ENCODE measurements at places on chromosomes 11 and 22.

- DNase-seq: no peak
Observed at GRCh38 chr22:46929710-46930204, 167.3 kb downstream of the TBC1D22A start.

GRCh38 chr22:27094633-27095308 is 437.4 kb downstream of the MIAT start:
- DNase-seq: no peak

- DNase-seq: no peak
Observed at GRCh38 chr11:88188251-88188931, 13.1 kb upstream of the RAB38 start.

- DNase-seq: no peak
Observed at GRCh38 chr11:134441281-134441680, 29.2 kb upstream of the B3GAT1 start.

DNA sequence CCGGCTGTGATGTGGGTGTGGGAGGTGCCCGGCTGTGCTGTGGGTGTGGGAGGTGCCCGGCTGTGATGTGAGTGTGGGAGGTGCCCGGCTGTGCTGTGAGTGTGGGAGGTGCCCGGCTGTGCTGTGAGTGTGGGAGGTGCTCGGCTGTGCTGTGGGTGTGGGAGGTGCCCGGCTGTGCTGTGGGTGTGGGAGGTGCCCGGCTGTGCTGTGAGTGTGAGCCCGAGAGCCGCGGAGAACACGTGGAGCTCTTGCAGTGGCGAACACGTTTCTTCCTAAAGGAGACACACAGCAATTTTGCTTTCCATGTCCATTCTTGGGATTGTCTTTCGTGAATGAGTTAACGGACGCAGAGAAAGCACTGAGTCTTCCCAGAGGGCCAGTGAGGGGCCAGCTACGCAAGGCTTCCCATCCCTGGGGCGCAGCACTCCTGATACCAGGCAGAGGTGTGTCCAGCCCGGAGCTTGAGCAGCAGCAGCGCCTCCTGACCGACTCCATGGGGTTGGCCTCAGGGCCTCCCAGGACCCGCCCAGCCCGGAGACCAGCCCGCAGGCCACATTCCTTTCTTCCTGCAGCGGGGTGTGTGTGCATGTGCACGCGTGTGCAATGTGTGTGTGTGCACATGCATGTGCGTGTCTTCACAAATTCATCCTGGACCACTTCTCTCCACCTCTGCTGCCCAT is 245.0 kb upstream of the B3GAT1 start:
- no peak for DNase-seq

DNA sequence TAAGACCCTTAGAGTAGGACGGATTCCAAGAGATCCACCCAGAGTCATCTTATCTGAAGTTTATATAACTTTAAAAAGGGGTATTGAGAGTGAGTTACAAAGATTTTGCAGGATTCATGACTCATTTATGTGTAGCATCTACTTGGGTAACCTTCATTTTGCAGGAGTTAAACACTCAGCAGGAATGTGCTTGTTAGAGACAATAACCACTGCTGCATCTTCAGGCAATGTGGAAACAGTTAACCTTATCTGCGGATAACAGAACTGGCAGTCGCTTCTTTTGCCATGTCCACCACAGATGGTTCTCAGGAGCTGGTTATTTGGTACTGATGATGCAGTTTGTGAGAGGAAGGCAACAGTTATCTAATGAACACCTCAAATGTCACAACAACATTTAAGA is 417.9 kb upstream of the DDI1 start:
- no peak for DNase-seq

- DNase-seq: no peak
Observed at GRCh38 chr22:42184852-42185251, 54.2 kb upstream of the CYP2D6 start.

DNA sequence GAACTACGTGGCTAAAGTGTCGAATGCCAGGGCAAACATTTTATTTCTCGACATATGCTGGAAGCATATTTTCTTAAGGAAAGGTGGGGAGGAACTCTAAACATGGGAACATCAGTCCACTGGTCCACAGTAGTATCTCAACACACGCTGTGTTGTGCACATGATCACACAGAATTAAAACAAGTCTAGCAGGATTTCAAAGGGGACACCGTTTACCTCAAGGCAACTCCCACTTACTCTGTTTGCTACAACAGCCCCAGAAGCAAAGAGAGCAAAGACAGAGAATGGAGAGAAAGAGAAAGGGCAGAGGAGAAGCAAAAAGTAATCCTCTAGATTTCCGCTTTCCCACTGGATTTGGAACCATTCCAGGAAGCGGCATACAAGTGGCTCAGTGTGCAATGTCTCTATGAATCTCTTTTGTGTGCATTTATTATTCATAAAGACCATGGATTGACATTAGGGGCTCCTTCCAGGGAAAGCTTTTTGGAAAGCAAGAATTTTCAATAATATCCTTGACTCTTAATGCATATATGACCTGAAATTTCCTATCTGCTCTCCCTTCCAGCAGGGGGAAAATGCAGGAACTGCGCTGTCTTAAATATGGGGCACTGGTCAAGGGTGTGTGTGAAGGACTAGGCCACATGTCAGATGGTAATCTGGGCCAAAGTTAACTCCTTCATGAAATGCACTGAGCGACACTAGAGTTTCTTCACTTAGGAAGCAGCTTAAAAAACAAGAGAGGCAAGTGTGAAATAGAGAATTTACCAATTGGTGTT is 34.8 kb upstream of the CCDC34 start:
- no peak for DNase-seq

GRCh38 chr11:74543991-74544390 is 48.4 kb upstream of the POLD3 start:
- DNase-seq: no peak

- no peak for DNase-seq
Observed at GRCh38 chr22:26586556-26587325, 3.2 kb downstream of the TPST2 start.

DNA sequence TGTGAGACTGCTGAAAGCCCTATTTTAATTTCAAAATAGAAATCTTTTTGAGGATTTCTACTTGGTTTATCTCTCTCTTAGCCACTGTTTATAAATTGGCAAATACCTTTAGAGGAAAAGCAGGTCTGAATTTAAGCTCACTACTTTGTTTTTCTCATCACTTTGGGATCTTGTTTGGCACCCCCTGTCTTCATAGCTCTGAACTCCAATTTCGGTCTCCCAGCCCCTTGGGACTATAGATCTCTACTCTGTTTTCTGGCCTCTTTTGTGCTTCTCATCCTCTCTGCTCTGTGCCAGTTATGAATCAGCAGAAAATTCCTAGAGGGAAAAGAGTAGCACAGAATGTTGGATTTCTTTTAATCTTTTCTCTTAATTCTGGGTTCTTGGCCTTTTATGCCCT is 118.3 kb downstream of the CYP2R1 start:
- peak; percentile 9 for DNase-seq

DNA sequence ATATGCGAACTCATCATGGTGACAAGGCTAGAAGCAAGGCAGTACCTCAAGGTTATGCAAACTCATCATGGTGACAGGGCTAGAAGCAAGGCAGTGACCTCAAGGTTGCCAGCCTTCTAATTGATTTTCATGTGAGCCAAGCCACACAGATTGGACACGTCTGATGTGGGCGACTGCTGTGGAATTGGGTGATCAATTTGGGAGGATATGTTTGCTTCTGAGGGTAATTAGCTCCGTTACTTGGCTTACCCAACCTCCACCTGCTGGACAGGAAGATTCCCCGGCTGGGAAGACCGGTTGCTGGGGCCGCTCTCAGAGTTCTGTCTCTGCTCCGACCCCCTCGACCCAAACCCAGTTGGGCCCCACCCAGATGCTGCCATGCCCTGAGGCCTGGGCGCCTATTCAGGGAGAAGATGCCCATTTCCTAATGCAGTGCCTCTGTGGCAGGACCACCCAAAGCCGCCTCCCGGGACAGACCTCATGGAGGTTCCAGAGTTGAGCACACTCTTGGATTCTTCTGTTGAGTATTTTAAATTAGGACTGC is 69.9 kb upstream of the SHANK2 start:
- no peak for DNase-seq

DNA sequence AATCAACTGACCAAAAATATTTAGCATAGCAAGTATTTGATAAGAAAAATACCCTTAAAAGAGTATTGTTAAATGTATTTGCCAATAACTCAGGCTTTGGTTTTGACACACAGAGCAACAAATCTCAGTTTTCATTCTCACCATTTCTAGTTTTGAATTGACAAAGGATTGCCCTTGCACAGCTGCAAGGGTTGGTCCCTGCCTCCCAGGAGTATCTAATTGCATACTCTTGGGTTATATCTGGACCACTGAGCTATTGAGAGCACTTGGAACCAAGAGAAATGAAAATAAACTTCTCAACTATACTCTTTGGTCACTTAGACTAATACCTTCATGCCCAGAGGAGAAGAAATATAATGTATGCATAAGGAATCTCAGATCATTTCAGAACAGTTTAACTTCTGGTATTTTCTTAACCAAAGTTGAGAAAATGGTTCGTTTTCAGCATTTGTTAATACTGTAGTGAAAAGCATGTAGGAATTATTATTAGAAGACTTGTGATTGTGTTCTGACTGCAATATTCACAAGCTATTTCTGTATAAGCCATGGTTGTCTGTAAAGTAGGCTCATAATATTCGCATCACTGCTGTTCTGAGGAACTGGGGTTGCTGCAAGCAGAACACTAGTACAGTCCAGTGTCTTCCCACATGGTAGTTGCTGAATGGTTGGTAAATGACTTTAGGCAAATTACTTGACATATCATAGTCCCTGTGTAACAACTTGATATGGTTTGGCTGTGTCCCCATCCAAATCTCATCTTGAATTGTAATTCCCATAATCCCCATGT is 7.9 kb downstream of the C2CD3 start:
- DNase-seq: no peak

DNA sequence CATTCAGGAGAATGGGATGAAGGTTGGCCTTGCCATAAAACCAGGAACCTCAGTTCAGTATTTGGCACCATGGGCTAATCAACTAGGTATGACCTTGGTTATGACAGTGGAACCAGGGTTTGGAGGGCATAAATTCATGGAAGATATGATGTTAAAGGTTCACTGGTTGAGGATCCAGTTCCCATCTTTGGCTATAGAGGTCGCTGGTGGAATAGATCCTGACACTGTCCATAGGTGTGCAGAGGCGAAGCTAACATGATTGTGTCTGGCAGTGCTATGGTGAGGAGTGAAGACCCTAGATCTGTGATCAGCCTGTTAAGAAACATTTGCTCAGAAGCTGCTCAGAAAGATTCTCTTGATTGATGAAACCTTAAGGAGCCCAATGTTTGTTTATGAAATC is 5.7 kb downstream of the NF2 start:
- DNase-seq: no peak

DNA sequence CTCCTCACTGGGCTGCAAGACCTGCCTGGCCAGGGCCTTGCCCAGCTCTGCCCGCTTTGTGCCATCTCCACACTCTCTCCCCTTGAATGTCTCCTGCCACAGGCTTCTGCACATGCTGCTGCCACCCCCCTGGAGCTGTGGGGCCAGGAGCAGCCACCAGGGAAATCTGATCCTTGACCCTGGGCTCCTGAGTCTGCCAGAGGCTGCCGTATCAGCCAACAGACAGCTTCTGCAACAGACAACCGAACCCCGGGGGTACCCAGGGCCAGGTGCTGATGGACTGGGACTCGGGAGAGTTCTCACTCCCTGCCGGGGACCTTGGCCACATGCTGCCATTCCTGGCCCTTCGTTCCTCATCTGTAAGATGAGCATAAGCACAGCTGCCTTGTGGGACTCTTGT is 3.3 kb upstream of the PPARA start:
- DNase-seq: no peak

DNA sequence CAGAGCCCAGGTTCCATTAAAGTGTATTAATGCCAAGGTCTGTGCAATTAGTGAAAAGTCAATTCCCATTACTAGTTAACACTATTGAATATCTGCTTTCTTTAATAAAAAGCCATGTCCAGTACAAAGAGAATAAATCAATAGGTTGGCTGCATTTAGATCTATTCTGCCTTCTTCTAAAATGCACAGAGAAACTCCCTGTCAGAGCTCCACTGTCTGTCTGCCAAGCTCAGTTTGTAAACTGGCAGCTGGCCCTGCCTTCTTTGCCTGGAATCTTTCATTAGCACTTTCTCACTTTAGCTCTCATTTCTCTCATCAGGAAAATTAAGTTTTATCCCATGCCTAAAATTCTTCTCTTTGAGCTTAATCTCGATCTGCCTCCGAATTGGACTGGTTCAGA is 35.6 kb downstream of the ARL14EP start:
- DNase-seq: no peak

GRCh38 chr22:35611200-35611890 is 5.8 kb downstream of the MB start:
- DNase-seq: no peak

DNA sequence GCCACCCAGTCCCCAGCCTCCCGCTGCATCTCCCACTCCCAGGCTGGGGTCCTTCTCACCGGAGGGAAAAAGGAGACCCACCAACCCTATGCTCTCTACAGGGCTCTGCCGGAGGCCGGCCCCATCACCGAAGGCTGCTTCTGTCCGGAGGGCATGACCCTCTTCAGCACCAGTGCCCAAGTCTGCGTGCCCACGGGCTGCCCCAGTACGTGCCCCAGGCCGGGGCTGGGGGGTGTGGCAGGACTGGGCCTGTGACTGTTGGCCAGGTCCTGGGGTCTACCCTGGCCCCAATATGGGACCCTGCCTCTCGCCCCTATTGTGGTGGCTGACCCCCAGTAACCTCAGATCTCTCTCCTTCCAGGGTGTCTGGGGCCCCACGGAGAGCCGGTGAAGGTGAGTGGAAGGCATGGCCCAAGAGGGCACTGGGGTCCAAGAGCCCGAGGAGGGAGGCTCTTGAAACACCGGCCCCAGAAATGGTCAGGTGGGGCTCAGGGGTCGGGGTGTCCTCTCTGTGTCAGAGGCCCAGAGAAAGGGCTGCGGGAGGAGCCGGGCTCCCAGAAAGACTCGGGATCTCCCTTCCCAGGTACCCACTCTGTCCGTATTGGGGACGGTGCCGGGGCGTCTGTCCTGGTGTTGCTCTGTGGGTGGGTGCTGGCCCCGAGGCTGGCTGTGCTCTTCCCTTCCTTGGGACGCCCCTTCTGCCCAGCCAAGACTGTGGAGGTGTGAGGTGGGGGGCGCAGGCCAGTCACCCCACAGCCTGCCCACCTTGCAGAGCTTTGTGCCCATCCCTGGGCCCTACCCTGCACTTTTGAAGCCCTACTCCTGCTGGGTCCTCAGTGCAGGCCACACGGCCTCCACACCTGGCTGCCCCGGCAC is 26.1 kb upstream of the MUC5B start:
- DNase-seq: no peak

GRCh38 chr11:11535611-11536010 is 86.2 kb downstream of the GALNT18 start:
- DNase-seq: no peak

DNA sequence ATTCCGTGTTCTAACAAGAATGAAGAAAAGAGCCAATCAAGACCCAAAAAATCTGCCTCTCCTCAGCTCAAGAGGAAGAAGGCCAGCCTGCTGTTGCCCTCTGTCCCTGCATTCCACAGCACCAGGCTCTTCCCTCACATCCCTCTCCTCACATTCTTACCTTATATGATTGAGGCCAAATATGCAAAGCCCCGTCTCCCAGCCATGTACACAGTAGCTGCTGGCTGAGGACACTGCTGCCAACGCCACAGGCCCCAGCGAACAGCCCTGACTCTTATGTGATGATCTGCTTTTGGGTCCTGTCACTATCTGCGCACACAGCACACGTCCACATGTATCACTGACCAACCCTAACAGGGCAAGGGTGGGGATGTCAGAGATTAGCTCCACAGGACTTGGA is 60.2 kb downstream of the MICAL3 start:
- DNase-seq: no peak
